ENCODE measurements at places on chromosomes 5 and 9. TPM values are rescaled to one million over a fixed set of nuclear protein-coding genes. Genes with fewer than 3 reads are reported as not detected.
A peak's percentile ranks its signal among the peaks of the same experiment; 100 is the strongest.

The FCN2 gene
- not detected for total RNA-seq

The NOTCH1 gene
- 29.0 TPM for total RNA-seq

The CDH9 gene
- total RNA-seq, result not detected

The PCDHB6 gene
- not detected for total RNA-seq

The ORM2 gene
- total RNA-seq, result not detected

The CDX1 gene
- total RNA-seq, result not detected

The GLDC gene
- not detected for total RNA-seq

The PCDHGB6 gene
- total RNA-seq, result not detected

The WASHC1 gene
- 24.4 TPM for total RNA-seq

The ECSCR gene
- total RNA-seq, result not detected

The AIF1L gene
- not detected for total RNA-seq

The PRLR gene
- total RNA-seq, result not detected

GRCh38 chr9:77841739-77842386 is 189.7 kb downstream of the GNAQ start:
- no peak for DNase-seq

DNA sequence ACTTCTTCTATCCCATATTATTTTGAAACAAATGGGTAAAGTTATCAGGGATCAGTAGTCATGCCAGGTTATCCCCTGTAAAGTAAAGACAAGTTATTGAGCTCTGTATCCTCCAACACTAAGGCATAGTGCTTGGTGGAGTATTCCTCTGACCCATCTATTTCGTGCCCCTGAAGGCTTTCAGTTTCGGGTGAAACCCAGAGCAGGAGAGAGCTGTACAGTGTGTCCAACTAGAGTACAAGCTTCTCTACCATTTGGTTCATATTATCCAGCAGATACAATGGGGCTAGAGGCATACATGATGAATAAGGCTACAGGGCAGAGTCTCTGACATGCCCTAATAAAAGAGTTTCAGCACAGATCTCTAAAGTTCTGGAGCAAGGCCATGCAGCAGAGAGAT is 3.2 kb upstream of the SLC22A4 start:
- no peak for DNase-seq

GRCh38 chr5:59711310-59711709 is 182.2 kb downstream of the PDE4D start:
- no peak for DNase-seq

GRCh38 chr5:73938280-73938937 is 312.4 kb downstream of the ARHGEF28 start:
- DNase-seq, result no peak

GRCh38 chr5:12237837-12238575 is 333.8 kb upstream of the CTNND2 start:
- DNase-seq, result no peak

GRCh38 chr5:153559926-153560325 is 69.5 kb downstream of the GRIA1 start:
- no peak for DNase-seq

- DNase-seq, result no peak
Measured at GRCh38 chr9:89634995-89635742, 30.4 kb downstream of the GADD45G start.

DNA sequence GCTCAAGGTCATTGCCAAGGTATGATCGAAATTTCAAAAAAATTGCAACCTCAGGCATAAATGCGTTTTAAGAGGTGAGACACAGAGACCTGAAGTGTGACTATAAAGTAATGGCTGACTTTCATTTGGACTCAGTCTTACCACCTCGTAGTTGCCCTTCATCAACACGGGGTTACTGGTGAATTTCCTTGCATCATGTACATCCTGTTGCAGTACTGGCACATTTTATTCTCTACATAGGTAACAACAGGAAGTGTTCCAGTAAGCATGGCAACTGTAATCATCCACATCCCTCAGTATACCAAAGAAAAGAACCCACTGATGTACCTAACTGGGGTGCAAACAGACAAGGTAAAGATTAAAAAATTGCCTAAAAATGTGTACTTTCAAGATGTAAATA is 29.3 kb downstream of the MOCS2 start:
- DNase-seq, result no peak

GRCh38 chr5:135203593-135204036 is 169.6 kb upstream of the PITX1 start:
- DNase-seq, result no peak

GRCh38 chr5:35117967-35118366 is 70.2 kb upstream of the AGXT2 start:
- DNase-seq, result no peak

DNA sequence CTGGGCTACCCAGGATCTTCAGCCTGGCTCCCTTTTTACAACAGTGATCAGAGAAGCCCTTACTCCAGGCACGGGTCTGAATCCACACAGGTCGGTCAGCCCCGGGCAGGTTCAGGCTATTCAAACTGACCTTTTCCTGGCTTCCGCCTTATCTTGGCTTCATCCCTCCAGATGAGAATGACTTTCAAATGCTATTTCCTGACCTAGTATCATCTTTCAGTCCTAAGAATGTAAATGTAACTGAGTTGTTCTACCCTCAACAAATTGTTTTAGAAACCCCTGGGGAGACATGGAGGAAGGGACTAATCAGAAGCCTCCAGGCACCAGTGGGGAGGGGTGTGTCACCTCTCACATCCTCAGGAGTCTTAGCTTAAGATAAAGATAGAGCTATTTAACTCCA is 213.2 kb downstream of the EPB41L4A start:
- no peak for DNase-seq

GRCh38 chr9:95087659-95088242 is 229.8 kb downstream of the FANCC start:
- no peak for DNase-seq

GRCh38 chr5:28281351-28281750 is 1243.0 kb upstream of the CDH9 start:
- DNase-seq, result no peak

DNA sequence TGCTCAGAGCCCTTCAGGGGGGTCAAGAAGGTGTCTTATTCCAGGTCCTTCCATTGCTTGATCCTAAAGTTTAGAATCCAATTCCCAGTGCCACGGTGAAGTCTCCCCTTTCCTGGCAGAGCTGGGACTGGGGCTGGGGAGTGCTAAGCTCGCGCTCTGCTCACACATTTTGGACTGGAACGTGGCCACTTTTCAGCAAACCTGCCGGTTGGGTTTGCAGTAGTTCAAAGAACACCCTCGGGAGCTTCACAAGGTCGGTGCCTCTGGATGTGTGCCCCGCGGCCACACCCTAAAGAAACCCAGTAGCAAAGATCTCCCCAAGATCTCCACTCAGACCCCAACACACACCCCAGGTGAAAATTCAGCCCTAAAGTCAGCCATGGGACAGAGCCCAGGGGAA is at the start of gene C9orf152:
C9orf152 (minus strand) TSS at position 129 of the 400 bp plus-strand sequence. CDS start 580 bp downstream, outside the sequence.
- DNase-seq, result no peak

DNA sequence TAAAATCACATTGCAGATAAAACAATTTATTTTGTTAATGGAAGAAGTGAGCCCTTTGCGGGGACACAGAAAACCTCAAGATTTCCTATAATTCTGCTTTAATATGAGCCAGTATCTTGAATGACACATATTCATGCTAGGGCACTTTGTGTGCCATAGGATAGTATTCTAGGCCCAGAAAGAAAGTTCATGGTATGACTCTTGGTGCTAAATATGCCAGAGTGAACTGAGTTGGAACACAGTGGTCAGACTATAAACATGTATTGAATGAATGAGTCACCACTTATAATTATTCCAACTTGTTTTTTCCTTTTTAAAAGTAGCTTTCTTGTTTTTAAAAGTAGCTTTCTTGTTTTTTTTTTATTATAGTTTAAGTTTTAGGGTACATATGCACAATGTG is 46.0 kb downstream of the ADAMTS19 start:
- no peak for DNase-seq

DNA sequence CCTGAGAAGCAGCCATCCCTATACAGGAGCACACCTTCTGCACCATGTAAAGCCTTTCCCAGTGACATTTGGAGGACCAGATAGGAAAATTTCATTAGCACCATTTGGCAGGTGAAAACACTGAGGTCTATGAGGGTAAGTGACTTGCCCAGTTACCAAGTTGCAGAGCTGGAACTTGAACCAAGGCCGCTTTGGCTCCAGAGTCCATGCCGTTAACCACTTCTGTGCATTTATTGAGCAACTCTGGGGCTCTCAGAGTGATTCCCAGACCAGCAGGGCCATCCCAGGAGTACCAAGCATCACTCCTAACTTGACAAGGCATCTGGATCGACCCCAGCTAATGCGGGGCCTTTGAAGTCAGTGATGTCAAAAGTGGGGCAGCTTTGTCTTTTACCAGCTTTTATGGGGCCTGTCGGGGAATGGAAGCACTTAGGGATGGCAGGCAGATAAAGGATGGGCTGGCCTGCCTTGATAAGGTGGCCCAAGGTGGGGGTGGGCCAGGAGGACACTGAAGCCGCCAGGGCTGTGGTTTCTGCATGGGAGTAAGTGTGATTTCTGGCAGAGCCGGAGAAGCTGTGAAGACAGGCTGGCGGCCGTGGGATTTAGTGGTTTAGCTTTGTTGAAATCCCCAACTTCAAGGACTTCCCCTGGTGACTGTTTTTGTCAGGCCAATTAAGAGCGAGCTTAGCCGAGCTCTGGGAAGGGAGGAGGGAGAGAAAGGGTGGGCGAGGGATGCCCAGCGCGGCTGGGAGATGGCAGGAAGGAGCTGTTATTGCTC is 127.3 kb downstream of the MACROH2A1 start:
- no peak for DNase-seq

GRCh38 chr5:142432369-142432863 is 107.6 kb upstream of the SPRY4 start:
- peak; percentile 48 for DNase-seq

GRCh38 chr5:172729588-172729987 is 41.4 kb downstream of the DUSP1 start:
- DNase-seq, result no peak

GRCh38 chr9:34686231-34686630 is 4.8 kb downstream of the CCL19 start:
- DNase-seq, result no peak

DNA sequence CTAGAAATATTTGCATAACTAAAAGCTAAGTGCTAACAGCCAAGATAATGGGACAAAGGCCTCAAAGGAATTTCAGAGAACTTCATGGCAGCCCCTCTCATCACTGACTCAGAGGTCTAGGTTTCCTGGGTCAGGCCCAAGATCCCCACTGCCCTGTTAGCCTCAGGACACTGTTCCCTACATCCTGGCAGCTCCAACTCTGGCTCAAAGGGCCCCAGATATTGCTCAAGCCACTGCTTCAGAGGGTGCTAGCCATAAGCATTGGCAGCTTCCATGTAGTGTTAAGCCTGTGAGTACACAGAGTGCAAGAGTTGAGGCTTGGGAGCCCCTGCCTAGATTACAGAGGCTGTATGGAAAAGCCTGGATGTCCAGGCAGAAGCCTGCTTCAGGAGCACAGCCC is 998.1 kb downstream of the TLE1 start:
- DNase-seq, result no peak

DNA sequence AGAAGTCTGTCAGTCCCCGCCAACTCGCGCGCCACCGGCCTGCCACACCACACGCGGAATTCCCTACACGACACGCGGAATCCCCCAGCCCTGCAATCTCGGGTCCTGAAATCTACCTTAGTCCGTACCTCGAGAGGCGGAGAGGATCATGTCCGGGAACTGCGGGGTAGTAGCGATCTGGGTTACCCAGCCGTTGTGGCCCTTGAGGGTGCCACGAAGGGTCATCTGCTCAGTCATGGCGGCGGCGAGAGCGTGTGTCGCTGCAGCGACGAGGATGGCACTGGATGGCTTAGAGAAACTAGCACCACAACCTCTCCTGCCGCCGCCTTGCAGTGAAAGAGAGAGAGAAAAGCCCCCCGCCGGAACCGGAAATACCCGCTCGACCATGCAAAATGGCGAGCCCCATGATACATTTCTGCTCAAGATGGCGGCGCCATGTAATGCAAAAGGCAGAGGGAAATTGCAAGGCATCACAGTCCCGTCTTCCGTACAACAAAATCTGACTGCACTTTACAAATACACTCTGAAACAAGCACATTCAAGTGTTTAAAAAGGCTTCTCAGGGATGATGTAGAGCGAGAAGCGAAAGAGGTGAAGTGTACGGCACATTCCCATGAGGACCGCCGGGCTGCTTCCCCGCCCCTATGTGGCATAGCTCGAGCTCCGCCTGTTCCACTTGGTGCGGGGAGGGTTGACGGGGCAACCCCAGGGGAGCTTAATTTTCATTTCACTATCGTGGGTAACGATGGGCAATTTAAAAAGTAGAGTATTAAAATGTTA is at the start of gene RACK1:
RACK1 (minus strand) TSS at position 343 of the 780 bp plus-strand sequence; CDS start at position 237, 106 bp downstream.
- DNase-seq, result peak; percentile 88

GRCh38 chr9:98333703-98334582 is 78.5 kb upstream of the TBC1D2 start:
- no peak for DNase-seq

DNA sequence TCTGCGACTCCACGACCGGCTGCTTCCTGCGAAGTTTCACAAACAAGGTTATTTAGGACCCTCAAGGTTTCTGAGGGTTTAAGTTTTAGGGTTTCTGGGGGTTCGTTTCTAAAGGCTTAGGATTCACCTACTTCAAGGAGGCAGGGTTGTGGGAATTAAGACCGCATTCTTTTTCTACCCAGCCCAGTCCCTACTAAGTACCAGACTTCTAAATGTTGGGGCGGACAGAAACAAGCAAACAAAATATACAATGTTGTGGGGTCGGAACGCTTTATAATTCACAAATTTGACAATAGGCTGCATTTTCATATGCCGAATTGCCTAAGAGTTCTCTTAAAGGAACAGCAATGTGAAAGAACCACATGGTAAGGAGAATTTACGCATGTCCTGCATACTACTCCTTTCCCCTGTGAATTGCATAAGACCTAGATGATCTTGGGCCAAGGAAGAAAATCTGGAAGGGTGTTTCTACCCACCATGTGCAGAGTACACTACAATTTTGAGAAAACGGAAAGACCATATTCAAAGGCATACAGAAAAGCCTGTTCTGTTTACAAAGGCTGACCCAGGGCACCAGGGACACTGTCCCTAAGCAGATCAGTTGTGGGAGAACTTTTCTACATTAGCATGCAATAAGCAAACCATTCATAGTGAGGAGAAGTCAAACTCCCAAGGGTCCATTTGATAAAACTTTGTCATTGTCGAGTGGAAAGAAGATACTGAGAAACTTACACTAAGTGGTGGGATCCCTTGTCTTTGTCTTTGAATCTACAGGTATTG is 457.3 kb downstream of the RAB3C start:
- DNase-seq, result no peak

GRCh38 chr9:130181678-130182380 is 9.6 kb downstream of the NCS1 start:
- DNase-seq, result no peak

DNA sequence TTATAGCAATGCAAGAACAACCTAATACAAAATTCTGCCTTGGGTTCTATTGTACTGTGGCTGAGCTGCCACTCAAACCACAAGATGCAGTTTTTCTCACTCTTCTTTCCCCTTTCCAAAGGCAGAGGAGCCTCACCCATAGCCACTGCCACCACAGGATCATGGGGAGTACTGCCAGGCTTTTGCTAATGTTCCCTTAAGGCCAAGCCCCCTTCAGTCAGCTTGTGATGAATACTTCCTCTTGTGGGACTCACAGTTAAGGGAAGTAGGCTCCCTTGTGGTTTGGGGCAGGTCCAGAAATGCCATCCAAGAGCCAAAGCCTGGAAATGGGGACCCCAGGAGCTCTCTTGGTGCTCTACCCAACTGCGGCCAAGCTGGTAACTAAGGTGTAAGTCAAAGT is 258.7 kb downstream of the SPATA31D1 start:
- no peak for DNase-seq

GRCh38 chr5:87103616-87104287 is 163.9 kb upstream of the RASA1 start:
- DNase-seq, result no peak

All from CD8-positive, alpha-beta T cell (primary cell).